Activated naive CD8-positive, alpha-beta T cell treated with anti-CD3 and anti-CD28 coated beads for 36 hours (primary cell): ENCODE measurements at places on chromosomes 4 and X.
A peak's percentile ranks its signal among the peaks of the same experiment; 100 is the strongest.

- no peaks in the 10 kb centered on the region for H3K27me3 ChIP-seq
- peak overlapping the region; percentile 11 for H3K27ac ChIP-seq
- H3K36me3 ChIP-seq = peaks cover 57% of the 10 kb centered on the region
- no peak for DNase-seq
Measured at GRCh38 chr4:142293536-142293935, 552.6 kb downstream of the INPP4B start.

DNA sequence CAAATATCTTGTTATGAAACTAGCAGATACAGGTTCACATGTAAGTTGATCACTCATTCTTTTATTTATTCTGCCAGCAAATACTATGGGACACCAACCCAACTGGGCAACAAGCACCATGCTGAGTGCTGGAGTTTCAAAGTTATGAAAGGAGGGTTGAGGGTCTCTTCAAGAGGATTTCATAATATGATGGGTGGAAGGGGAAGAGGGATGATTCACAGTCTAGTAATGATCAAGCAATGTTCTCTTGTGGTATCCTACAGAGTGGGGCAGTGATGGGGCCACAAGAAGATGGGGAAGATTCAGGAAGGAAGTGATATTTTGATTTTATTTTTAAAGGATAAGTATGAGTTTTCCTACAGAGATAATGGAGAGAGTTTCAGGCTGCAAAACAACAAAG is 46.2 kb upstream of the TXK start:
- no peak overlapping the region for H3K27ac ChIP-seq
- peaks cover 4% of the 10 kb centered on the region for H3K36me3 ChIP-seq
- DNase-seq = no peak
- no peaks in the 10 kb centered on the region for H3K27me3 ChIP-seq
- H3K4me1 ChIP-seq = peaks cover 18% of the 10 kb centered on the region

DNA sequence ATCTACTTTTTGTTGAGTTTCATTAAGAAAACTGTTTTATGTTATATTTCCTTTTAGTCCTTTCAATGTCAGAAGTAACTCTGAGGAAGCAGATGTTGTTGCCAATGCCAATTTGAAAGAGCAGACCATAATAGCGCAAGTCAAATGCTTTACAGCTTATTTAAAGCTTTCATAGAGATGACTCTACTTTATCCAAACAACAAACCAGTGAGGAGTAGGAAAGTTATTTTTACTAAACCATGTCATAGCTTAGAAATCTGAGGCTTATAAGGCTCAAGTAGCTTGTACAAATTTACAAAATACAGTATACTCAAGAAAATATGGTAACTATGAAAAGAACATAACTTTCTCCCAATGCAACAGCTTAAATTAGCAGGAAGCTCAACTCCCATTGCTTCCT is 40.1 kb upstream of the SPOCK3 start:
- no peaks in the 10 kb centered on the region for H3K27me3 ChIP-seq
- DNase-seq = no peak
- no peaks in the 10 kb centered on the region for H3K36me3 ChIP-seq
- no peaks in the 10 kb centered on the region for H3K4me1 ChIP-seq
- no peak overlapping the region for H3K27ac ChIP-seq

DNA sequence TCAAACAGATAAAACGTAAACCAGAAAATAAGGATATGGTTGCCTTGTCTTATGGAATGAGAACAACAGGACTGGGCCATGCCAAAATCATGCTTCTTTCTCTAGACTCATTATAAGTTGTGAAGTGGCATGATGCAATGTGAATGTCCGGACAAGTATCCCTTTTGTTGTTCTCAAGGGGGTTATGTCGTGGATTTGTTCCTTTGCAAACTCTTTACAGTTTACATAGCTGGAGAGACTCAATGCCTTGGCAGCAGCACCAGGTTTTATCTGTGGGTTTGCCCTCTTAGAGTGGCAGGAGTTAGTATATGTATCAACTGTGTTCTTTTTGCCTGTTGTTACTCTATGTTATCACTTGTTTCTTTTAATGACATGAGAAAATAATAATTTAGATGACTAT is 41.4 kb downstream of the SPRY1 start:
- no peak for DNase-seq
- peaks cover 7% of the 10 kb centered on the region for H3K4me1 ChIP-seq
- no peak overlapping the region for H3K27ac ChIP-seq
- H3K36me3 ChIP-seq = no peaks in the 10 kb centered on the region
- H3K4me3 ChIP-seq = no peak overlapping the region

GRCh38 chr4:159071969-159072765 is 30.7 kb upstream of the RAPGEF2 start:
- H3K36me3 ChIP-seq = peaks cover 5% of the 10 kb centered on the region
- no peaks in the 10 kb centered on the region for H3K27me3 ChIP-seq
- no peak overlapping the region for H3K4me3 ChIP-seq
- no peak for DNase-seq
- peaks cover 29% of the 10 kb centered on the region for H3K4me1 ChIP-seq
